ENCODE measurements at places on chromosomes 16 and 17.

DNA sequence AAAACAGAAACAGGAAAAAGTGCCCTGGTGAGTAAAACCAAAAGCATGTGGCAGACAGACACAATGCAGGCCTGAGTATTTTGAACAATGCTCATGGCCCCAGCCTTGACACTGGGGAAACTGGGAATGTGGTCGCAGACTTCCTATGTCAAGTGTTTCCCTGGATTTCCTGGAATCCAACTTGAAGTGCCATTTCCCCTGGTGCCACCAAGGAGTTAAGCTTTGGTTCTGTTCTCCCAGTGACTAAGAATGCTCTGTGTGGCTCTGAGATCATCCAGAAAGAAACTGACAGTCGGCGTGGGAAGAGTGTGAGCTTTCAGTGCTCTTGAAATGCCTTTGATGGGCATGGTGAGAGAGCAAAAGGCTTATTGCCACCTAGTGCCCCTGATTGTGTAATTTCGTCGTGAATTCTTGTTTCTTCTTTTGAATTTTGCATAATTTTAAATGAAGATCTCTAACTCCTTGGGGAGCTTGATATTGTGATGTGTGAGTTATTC, 96.0 kb downstream of the YPEL2 start:
- DNase-seq: no peak

GRCh38 chr17:13568582-13569397, 32.9 kb downstream of the HS3ST3A1 start:
- DNase-seq: no peak

DNA sequence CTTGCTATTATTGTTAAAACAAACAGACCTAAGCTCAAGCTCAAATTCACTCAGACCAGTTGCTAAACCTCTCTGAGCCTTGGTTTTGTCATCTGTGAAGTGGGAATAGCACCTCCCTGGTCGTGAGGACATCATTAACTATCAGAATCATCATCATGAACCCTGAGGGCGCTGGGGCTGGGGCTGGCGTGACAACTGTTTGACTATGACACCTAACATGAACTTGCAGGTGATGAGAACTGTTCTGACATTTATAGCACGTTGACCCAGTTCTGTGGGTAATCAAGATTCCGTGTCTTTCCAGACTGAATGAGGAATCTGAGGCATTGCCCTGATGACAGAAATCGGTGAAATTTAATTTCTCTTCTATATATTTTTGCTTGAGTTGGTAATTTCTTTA, 71.3 kb upstream of the CDH5 start:
- no peak for DNase-seq

- no peak for DNase-seq
Observed at GRCh38 chr17:40451420-40451819, 8.2 kb downstream of the IGFBP4 start.

DNA sequence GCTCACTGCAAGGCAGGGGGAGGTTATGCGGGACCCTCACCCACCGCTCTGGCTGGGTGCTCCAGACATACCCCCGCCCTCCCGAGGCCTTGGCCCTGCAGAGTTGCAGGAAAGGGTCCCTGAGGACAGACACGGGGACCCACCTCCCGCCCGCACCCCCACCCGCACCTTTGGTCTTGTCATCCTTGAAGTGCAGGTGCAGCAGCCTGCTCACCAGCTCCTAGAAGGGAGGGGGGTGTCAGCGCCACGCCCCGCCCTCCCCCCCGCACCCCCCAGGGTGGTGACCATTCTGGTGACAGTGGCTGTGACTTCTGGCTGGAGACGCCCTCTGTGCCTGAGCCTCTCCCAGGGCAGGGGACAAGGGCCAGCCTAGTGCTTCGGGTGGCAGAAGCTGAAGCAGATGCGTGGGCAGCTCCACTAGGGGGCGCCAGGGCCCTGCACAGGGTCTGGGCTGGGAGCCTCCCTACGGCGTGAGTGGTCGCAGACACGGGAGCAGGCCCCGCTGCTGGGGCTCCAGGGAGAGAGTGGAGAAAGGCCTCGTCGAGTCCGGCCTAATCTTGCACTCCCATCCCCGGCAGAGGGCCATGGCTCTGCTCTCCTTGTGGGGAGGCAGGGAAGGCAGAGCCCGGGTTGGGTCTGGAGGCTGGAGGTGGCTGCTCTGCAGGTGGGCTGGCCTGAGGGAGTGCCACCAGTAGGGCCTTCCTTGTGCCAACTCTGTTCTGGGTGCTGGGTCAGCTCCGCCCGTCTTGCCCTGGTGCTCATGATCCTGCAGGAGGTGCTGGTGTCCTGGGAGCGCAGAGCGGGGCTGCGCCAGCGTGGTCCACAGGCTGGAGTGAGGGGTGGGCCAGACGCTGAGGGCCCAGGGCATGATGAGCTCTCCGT, 2.7 kb downstream of the CENPX start:
- no peak for DNase-seq

- DNase-seq: peak; percentile 98
Observed at GRCh38 chr17:48054238-48055185, 6.4 kb downstream of the NFE2L1 start.

DNA sequence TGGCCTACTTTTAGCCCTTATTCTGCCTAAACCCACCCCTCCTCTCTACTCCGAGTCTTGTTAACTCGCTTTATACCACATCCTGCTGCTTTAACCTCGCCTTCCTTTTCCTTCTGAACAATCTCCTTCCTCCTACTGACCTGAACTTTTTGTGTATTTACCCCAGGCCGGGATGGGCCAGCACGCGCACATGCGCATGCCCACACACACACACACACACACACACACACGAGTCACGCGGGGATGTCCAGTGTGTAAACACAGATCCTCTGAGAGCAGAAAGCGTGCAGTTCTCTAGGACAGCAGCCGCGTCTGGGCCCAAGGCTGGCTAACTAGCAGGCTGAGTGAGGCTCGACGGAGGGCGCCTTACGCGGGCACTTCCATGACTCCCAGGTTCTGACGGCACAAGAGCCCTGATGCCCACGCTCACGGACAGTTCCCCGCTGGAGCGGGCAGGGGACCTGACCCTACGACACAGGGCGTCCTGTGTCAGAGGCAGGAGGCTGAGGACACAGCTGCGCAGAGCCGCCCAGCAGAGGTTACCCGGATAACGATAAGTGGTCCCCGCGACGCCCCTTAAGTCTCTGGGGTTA, 610 bp downstream of the PIK3R5 start:
- DNase-seq: no peak

- DNase-seq: no peak
Observed at GRCh38 chr16:12319428-12320035, 343.0 kb downstream of the SNX29 start.

DNA sequence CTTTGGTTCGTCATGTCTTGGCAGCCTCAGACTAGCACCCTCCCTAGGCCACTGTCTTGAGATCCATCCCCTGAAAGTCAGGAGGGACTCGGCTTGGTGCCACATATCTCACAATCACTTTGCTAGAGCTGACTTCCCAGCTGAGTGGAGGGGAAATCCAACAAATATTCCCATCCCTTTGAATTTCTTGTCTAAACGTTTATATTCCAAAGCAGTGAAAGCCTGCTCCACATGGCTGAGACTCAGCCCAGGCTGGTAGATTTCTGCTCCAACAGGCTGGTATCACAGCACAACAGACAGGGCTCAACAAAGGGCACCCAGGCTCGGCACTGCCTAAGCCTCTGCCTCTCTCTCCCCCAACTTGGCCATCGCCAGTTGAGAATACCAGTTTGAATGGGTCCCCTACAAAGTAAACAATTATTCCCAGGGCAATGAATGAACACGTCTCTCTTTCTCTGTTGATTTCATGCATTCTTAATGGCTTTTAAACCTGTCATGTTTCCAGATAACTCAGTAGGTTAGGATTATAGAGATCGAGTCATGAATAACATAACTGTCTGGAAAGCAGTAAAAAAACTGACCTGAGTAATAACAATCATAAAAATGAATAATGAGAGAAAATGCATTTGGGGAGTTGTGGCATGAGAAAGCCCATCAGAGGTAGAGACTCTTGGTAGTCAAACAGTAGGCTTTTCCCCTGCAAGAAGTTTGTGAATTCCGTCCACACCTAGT, 1.0 kb downstream of the KRT13 start:
- no peak for DNase-seq

DNA sequence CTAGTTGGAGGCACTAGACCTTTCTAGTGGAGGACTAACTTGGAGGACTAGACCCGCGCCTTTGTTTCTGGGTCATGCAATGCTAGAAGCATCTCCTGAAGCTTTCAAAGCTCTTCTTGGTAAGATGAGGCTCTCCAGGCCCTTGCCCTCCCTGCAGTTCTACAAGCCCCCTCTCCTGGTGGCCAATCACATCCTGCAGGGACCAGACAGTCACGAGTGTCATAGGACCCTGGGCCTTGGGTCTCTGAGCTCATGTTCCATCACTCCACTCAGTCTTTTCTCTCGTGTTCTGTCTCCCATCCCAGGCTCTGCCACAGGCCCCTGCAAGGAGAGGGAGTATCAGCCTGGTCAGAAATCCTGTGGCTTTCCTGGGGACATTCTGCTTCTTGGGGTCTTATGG, 119.6 kb downstream of the CYLD start:
- DNase-seq: no peak

GRCh38 chr16:89026121-89026612, 49.2 kb upstream of the CBFA2T3 start:
- DNase-seq: no peak

- no peak for DNase-seq
Observed at GRCh38 chr16:81283044-81283443, 31.7 kb upstream of the GAN start.
